ENCODE measurements at places on chromosomes 2 and 18. TPM values are rescaled to one million over a fixed set of nuclear protein-coding genes. Genes with fewer than 3 reads are reported as not detected.

DNA sequence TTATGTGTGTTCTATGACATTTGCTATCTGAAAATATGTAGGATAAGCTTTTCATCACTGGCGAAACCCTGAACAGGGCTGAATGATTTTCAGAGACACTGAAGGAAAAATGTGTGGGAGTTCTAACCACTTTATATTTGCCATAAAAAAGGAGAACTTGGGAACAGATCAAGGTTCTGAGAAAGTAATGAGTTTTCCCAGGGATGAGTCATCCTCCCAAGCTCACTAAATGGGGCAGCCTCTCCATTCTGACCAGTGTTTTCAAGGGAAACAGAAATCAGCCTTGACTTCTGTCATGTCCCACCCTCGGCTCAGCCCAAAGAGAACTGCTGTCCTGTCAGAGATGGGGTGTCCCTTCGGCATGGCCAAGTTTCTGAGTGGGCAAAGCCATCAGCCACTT is 2109.8 kb upstream of the CELF4 start:
- peak; percentile 41 for DNase-seq

DNA sequence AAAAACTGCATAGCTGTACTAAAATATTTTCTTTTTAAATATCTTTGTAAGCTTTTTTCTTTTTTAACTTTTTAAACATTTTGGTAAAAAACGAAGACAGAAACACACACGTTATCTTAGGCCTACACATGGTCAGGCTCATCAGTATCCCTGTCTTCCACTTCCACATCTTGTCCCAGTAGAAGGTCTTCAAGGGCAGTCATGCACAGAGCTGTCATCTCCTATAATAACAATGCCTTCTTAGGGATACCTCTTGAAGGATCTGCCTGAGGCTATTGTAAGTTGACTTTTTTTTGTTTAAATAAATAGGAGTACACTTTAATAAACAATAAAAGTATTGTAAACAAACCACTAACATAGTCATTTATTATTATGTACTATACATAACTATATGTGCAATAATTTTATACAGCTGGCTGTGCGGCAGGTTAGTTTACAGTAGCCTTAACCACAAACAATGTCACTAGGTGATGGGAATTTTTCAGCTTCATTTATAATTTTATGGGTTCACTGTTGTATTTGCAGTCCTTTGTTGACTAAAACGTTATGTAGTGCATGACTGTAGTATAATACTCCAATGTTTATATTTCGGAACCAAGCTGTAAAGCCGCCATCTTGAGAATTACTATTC is 124.4 kb downstream of the MAP4K4 start:
- DNase-seq = no peak

DNA sequence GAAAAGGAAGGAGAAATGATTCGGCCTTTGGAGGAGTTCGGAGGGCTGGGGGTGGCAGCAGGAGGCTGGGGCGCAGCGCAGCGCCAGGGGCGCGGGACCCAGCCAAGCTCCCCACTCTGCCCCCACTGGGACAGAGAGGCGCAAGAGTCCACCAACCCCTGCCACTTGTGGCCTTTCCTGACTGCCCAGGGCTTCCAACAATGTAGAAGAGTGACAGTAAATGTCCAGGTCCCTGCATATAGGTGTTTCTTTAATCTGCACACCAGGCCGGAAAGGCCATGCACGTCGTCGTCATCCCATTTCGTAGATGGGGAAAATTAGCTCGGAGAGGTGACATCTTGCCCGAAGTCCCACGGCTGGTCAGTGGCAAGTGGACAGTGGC is 96.6 kb downstream of the INHBB start:
- DNase-seq = no peak

Gene REG1B
- not detected for total RNA-seq

Gene G6PC2
- not detected for total RNA-seq

- no peak for DNase-seq
Measured at GRCh38 chr2:204004912-204005311, 68.3 kb downstream of the ICOS start.

GRCh38 chr18:60247103-60247502 is 125.5 kb downstream of the MC4R start:
- no peak for DNase-seq
